ENCODE measurements at places on chromosomes 3 and 15.

DNA sequence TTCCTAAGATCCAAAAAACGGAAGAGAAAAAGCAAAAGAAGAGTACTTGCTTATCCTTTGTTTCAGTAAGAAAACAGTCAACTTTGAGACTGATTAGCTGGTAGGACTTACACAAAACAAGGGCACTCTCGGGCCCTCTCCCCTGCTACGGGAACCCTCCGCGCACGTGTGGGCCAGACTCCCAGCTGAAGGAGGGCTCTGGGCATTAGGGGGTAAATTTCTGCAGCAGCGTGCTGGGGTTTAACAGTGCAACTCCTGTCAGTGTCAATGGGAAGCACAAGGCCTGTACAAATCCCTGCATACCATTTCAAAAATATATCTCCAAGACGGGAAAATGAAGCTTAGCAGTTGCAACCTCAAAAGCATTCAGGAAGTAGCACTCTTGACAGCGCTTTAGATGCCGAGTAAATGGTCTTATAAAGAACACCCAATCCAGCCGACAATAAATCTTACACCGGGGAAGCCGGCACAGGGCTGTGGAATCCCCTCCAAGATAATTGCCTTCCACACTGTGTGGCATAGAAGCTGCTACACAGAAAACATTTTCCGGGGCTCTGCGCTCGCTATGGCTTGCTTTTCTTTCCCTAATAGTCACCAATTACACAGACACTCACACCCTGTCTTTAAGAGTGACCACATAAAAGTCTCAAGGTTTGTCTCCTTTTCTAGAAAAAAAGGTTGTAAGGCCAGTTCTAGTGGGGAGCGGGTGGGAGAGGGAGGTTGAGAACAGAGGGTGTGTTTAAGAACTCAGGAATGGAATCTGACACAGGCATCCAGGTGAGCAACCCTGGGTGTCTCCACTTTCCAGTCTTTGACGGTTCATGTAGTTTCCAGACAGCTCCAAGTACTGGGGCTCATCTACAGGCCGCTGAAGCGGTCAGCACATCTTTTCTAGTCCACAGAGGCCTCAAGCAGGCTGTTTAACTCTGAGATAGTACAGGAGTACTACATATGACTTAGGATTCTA, 512.7 kb downstream of the FOXP1 start:
- no peak for DNase-seq

DNA sequence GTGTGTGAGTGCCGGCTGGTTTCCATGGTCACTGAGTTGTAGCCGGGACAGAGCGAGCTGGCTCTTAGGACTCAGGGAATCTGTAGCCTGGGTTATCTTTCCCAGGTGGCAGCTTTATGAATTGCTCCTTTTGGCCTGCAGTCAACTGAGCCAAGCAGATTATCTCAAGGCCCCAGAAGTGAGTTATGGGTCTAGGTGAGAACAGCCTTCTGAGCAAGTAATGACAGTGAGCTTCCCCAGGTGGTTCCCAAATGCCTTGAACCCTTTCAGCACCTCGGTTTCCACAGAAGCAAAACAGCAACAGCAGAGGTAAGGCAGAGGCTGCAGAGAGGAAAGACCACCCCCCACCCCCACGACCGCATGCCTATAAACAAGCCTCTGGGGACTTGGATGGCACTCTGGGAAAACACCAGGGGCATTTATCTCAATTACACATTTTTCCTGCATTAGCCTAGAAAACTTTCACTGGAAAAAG, 56.7 kb upstream of the DGKG start:
- DNase-seq, result no peak

- DNase-seq, result no peak
Observed at GRCh38 chr3:196506687-196507086, 3.1 kb upstream of the RNF168 start.

DNA sequence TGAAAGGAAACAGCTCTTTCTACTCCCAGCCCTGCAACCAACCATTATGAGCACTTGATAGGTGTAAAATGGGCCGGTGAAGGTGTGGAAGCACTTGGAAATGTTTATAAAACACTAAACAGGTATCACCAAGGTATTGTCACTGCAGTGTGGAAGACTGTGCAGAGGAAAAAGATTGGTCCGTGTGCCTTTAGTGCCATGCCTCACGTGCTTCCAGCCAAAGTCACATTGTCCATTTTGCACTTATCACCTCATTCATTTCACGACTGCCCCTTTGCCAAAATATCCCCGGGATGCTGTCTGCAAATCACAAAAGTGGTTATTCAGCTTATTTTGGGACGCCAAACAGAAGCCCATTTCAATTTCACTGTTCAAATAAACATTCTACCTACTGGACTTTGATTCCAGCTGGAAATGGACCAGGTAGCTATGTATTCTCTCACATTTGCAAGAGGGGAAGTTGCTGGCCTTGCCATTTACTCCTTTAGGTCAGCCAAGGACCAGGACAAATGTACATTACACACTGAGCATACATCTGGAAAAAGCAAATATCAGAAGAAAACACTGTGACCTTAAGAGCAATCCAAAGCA, 58.4 kb downstream of the ARRDC4 start:
- DNase-seq, result no peak

DNA sequence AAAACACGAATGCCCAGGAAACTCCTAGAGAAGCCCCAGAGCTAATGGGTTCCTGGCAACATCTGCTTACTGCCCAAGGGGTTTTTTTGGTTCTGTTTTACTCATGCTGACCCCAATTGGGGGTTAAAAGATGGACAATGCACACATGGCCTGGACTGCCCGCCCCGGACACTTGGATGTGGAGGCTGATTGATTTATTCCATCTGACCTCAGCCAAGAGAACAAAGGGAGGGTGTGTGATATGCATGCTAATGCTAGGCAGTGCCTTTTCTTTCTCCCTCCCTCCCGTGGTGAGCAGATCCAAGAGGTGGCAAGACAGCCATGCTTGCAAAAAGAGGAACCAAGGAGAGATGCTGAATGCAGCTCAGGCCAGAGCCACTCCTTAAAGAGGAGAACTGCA, 3.3 kb upstream of the LRTM1 start:
- DNase-seq, result no peak

DNA sequence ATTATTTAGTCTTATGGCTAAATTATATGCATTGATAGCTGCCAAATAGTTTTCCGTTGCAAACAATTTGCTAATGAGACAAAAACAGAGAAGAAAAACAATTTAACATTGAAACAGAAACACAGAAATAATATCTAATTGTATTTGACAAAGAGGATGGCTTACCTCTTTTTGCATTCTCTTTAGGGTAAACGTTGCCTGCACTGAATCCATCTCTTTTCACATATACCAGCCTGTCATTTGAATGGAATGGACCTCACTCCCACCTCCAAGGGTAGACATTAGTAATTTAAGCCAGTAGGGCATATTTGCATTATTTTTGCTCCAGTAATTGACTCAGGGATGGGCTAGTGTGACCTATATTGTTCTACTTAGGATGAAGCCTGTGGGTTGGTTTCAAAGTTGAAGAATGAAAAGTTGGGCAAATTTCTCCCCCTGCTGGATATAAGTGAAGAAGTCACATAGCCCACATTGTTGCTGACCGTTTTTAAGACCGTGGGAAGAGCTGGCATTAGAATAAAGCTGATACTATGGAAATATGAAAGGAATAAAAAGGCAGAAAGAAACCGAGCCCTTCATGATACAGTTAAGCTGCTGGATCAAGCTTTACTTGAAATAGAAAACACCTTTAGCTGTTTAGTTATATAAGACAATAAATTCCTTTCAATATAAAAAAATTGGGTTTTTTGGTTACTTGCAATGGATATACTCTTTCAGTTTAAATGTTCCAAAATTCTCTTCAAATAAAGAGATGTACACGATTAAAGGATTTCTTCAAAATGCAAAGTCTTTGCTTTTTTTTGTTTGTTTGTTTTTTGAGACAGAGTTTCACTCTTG, 26.9 kb downstream of the PIERCE2 start:
- DNase-seq, result peak; percentile 20

DNA sequence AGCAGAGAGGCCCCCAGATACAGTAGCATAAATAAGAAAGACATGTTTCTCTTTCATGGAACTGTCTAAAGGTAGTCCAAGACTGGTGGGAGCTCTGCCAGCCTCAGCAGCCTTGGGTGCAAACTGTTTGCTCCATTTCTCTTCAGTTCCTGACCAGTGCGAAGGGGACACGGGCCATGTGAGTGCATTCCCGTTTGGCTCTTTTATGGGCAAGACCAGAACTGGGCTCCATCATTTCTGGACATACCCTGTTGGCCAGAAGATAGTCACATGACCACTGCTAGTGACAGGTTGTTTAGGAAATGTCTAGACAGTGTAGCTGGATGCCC, 45.5 kb downstream of the CHCHD6 start:
- no peak for DNase-seq

DNA sequence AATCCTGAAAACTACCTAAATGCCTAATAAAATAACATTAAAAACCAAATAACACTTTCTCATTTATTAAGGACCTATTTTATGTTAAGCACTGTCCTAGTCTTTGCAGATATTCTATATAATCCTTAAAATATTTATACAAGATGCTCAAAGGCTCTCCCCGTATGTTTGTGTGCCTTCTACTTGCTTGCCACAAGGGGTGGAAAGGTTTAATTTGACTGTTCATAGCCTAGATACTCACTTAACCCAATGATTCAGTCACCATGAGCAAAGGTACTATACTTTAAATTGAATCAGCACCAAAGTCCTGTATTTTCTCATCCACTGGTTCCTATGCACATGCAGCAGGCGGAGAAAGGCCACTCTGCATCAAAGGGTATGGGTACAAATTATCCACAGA, 32.0 kb downstream of the LSAMP start:
- DNase-seq, result no peak

GRCh38 chr3:109073116-109073515, 44.8 kb downstream of the MORC1 start:
- DNase-seq, result no peak
